Pancreas (tissue), 10 donors: ENCODE measurements at places on chromosomes 2 and 18. TPM values are rescaled to one million over a fixed set of nuclear protein-coding genes. Genes with fewer than 3 reads are reported as not detected.

GRCh38 chr2:31222071-31222470, 4.8 kb upstream of the CAPN14 start:
- DNase-seq: no peak
- no peaks in the 10 kb centered on the region for H3K4me1 ChIP-seq
- H3K36me3 ChIP-seq: no peaks in the 10 kb centered on the region
- no peak overlapping the region for H3K4me3 ChIP-seq
- H3K27me3 ChIP-seq: no peaks in the 10 kb centered on the region

GRCh38 chr2:57622009-57622408, 424.6 kb upstream of the VRK2 start:
- no peak overlapping the region for H3K4me3 ChIP-seq
- H3K4me1 ChIP-seq: no peaks in the 10 kb centered on the region
- no peaks in the 10 kb centered on the region for H3K36me3 ChIP-seq
- DNase-seq: no peak
- no peak overlapping the region for H3K27ac ChIP-seq
- H3K27me3 ChIP-seq: no peaks in the 10 kb centered on the region

DNA sequence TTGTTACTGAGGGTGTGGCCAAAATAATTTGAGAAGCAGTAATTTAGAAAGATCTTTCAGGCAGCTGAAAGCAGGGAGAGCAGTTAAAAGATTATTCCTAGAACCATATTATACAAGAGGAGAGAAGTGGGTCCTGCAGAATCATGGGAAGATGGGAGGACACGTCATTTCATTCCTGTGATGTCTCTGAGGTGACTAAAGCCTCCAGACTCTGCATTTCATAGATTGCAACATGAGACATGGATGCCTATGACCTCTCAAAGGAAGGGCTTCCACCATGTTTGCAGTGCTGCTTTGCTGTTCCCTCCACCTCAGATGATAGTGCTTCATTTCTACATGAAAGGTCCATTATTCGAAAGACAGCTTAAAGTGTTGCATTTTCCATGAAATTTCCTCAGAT, 788.4 kb downstream of the TSN start:
- H3K36me3 ChIP-seq: no peaks in the 10 kb centered on the region
- no peak overlapping the region for H3K4me3 ChIP-seq
- H3K27ac ChIP-seq: no peak overlapping the region

- no peak overlapping the region for H3K4me3 ChIP-seq
- peaks cover 20% of the 10 kb centered on the region for H3K4me1 ChIP-seq
Observed at GRCh38 chr2:39499336-39499735, 62.3 kb upstream of the MAP4K3 start.

DNA sequence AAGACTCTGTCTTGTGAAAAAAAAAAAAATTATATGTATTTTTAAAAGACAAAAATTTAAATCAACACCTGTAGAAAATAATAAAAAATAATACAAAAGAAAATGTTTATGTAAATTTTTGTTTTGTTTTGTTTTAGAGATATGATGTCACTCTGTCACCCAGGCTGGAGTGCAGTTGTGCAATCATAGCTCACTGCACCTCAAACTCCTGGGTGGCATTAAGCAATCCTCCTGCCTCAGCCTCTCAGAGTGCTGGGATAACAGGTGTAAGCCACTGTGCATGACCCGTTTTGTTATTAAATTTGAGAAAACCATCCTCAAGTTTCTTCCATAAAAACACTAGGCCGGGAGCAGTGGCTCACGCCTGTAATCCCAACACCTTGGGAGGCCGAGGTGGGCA, 56.2 kb upstream of the B3GNT7 start:
- DNase-seq: no peak
- no peak overlapping the region for H3K27ac ChIP-seq
- H3K4me1 ChIP-seq: peaks cover 8% of the 10 kb centered on the region
- no peaks in the 10 kb centered on the region for H3K27me3 ChIP-seq

DNA sequence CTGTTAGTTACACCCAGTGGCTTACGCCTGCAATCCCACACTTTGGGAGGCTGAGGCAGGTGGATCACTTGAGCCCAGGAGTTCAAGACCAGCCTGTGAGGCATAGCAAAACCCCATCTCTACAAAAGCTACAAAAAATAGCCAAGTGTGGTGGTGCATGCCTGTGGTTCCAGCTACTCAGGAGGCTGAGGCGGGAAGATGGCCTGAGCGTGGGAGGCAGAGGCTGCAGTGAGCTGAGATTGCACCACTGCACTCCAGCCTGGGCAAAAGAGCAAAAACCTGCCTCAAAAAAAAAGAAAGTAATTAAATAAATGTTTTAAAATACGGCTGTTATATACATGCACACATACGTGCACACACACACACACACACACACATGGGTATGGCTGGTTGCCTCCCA, 194.8 kb downstream of the HDAC4 start:
- DNase-seq: no peak
- H3K27ac ChIP-seq: no peak overlapping the region
- no peaks in the 10 kb centered on the region for H3K4me1 ChIP-seq
- no peaks in the 10 kb centered on the region for H3K36me3 ChIP-seq
- no peaks in the 10 kb centered on the region for H3K27me3 ChIP-seq
- no peak overlapping the region for H3K4me3 ChIP-seq

GRCh38 chr2:58052978-58053377, 6.4 kb downstream of the VRK2 start:
- DNase-seq: no peak
- H3K27me3 ChIP-seq: no peaks in the 10 kb centered on the region
- H3K36me3 ChIP-seq: peaks cover 2% of the 10 kb centered on the region
- H3K4me1 ChIP-seq: peaks cover 24% of the 10 kb centered on the region

- no peak for DNase-seq
- H3K27ac ChIP-seq: no peak overlapping the region
- peaks cover 2% of the 10 kb centered on the region for H3K4me1 ChIP-seq
- H3K4me3 ChIP-seq: no peak overlapping the region
Observed at GRCh38 chr2:41899189-41899588, 148.6 kb upstream of the PKDCC start.

GRCh38 chr18:36504928-36505327, 207.4 kb downstream of the FHOD3 start:
- no peaks in the 10 kb centered on the region for H3K27me3 ChIP-seq
- no peak overlapping the region for H3K27ac ChIP-seq
- no peaks in the 10 kb centered on the region for H3K4me1 ChIP-seq
- DNase-seq: no peak
- H3K4me3 ChIP-seq: no peak overlapping the region

DNA sequence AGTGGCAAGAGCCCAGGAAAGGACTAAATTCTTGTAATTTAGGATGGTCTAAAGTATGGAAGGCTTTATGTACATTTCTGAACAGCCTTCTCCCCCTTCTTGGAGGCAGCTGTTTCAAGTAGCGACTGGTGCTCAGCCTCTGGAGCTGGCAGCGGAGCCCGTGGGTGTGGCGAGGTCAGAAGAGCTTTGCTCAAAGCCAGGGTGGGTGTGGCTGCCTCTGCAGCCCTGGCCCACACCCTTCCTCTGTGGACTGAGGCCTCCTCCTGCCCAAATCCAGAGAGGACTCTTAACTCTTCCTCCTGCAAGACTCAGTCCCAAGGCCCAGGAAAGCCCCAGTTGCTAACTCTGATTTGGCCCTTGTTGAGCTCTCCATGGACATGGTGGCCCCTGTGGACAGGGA, 202.1 kb upstream of the REV1 start:
- H3K4me1 ChIP-seq: no peaks in the 10 kb centered on the region
- H3K27me3 ChIP-seq: no peaks in the 10 kb centered on the region
- H3K27ac ChIP-seq: no peak overlapping the region

DNA sequence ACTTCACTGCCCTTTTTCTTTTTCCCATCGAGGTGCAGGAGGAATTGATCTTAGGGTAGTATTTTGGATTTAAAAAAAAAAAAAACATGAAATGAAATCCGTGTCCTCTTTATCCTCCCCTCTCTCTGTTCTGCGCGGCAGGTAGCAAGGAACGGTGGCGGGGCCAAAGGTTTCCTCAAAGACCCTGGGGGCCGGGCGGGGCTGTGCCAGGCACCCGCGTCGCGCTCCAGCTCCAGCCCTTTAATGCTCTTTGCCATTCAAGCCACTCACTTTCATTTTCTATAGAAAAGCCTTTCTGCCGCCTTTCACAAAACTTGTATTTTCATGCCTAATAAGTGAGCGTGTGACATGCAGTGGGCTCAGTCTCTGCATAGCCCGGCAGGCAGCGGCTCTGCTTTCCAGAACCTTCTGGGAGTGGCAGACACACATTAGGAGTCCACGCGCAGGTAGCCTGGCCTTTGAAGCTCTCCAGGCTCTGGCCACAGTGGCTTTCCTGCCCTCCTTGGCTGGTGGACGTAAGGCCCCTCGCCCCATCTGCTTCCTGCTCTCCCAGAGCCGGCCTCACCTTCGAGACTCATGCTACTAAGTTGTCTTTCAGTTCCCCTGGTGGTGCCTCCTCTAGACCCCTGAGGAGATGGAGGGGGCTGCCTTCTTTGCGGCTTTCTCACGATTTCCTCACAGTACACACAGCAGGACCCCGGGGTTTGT, 41.7 kb downstream of the AGAP1 start:
- no peaks in the 10 kb centered on the region for H3K27me3 ChIP-seq
- no peak overlapping the region for H3K4me3 ChIP-seq
- no peak for DNase-seq
- H3K27ac ChIP-seq: no peak overlapping the region
- H3K4me1 ChIP-seq: peaks cover 13% of the 10 kb centered on the region

DNA sequence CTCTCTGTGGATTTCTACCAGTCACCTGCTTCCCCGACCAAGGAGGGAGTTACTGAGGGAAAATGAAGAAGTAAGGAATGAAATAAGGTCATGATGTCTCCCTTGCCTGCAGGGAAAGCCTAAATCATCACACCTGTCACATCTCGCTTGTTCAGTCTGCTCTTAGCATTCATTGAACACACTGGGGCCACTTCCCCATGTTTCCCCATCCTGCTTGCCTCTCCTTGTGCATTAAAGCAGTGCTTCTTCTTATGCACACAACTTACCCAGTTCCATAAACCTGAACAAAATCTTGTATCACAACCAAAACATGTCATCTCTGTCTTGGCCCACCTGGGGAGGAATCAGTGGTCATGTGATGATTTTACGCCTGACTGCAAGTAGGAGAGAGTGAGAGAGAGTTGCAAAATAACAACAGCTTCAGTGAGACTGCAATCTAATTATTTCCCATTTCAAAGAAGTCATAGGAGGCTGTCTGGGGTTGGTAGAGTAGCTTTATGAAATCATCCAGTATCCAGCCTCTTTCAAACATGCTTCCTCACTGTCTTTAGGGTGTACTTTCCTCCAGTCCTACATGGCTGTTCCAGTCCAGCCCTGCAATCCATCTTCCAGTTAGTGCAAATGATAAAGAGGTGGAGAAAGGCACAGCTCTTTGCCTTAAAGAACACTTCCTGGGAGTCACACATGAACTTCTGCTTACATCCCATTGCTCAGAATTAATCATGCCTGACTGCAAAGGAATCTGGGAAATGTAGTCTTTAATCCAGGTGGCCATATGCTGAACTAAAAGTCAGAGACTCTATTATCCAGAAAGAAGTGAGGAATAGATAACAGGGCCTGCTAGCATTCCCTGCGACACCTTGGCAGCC, 220.1 kb downstream of the HAUS1 start:
- H3K4me1 ChIP-seq: no peaks in the 10 kb centered on the region
- no peak for DNase-seq
- no peaks in the 10 kb centered on the region for H3K27me3 ChIP-seq
- no peak overlapping the region for H3K27ac ChIP-seq
- no peak overlapping the region for H3K4me3 ChIP-seq
- H3K36me3 ChIP-seq: no peaks in the 10 kb centered on the region

DNA sequence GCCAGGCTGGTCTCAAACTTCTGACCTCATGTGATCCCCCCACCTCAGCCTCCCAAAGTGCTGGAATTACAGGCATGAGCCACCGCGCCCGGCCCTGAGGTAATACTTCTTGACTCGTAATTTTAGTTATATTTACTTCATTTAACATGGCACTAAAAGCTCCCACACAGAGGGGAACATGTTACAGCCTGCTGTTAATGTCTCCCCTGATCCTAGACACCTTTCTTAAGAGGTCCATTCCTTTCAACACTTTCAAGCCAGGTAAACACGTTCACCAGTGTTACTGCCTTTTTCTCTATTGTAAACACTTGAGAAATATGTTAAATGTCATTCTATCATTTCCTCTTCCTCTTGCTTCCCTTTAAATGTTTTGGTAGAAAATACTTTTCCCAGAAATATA, 161.4 kb downstream of the METTL4 start:
- no peak overlapping the region for H3K4me3 ChIP-seq
- H3K4me1 ChIP-seq: no peaks in the 10 kb centered on the region
- no peak overlapping the region for H3K27ac ChIP-seq
- DNase-seq: no peak
- no peaks in the 10 kb centered on the region for H3K27me3 ChIP-seq
- H3K36me3 ChIP-seq: no peaks in the 10 kb centered on the region

GRCh38 chr2:240502059-240502429, 55.7 kb downstream of the ANKMY1 start:
- H3K4me3 ChIP-seq: no peak overlapping the region
- H3K27ac ChIP-seq: no peak overlapping the region
- H3K27me3 ChIP-seq: no peaks in the 10 kb centered on the region
- no peaks in the 10 kb centered on the region for H3K4me1 ChIP-seq

DNA sequence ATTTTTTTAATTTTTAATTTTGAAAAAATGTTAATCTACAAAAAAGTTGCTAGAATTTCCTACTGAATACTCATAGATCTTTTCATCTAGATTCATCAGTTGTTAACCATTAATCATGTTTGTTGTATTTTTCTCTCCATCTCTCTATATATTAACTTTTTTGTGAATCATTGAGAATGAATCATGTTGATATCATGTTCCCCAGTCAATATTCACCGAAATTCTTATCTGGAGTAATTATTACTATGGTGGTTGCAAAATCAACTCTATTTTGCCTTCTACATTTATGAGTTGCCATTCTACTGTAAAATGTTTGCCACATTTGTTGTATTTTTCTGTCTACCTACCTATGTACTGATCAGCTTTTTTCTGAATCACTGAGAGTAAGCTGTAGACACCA, 154.0 kb downstream of the SPP2 start:
- DNase-seq: no peak
- H3K4me1 ChIP-seq: no peaks in the 10 kb centered on the region
- no peaks in the 10 kb centered on the region for H3K36me3 ChIP-seq
- no peaks in the 10 kb centered on the region for H3K27me3 ChIP-seq

GRCh38 chr2:240918258-240919091, 12.3 kb downstream of the CROCC2 start:
- no peak overlapping the region for H3K27ac ChIP-seq
- no peaks in the 10 kb centered on the region for H3K36me3 ChIP-seq
- peak; percentile 2 for DNase-seq
- no peaks in the 10 kb centered on the region for H3K27me3 ChIP-seq

GRCh38 chr2:15935189-15935588, 5.2 kb upstream of the MYCN start:
- no peak overlapping the region for H3K4me3 ChIP-seq
- H3K4me1 ChIP-seq: peaks cover 3% of the 10 kb centered on the region
- DNase-seq: no peak
- H3K36me3 ChIP-seq: no peaks in the 10 kb centered on the region
- no peaks in the 10 kb centered on the region for H3K27me3 ChIP-seq

CCDC74A gene
- 1.6 TPM for total RNA-seq

FAP gene
- total RNA-seq: 1.2 TPM

MCM6 gene
- 1.9 TPM for total RNA-seq

YPEL5 gene
- 27.9 TPM for total RNA-seq

MERTK gene
- total RNA-seq: 5.6 TPM

RAD51AP2 gene
- total RNA-seq: 0.06 TPM

CFAP65 gene
- 0.12 TPM for total RNA-seq

RESP18 gene
- total RNA-seq: not detected

CAPN13 gene
- 7.0 TPM for total RNA-seq

AQP12A gene
- 103 TPM for total RNA-seq

CYP20A1 gene
- total RNA-seq: 18.9 TPM

DPP4 gene
- 3.3 TPM for total RNA-seq
